ENCODE measurements at places on chromosomes 2 and 18. TPM values are rescaled to one million over a fixed set of nuclear protein-coding genes. Genes with fewer than 3 reads are reported as not detected.

AMER3 gene
- 0.59 TPM for total RNA-seq

DNA sequence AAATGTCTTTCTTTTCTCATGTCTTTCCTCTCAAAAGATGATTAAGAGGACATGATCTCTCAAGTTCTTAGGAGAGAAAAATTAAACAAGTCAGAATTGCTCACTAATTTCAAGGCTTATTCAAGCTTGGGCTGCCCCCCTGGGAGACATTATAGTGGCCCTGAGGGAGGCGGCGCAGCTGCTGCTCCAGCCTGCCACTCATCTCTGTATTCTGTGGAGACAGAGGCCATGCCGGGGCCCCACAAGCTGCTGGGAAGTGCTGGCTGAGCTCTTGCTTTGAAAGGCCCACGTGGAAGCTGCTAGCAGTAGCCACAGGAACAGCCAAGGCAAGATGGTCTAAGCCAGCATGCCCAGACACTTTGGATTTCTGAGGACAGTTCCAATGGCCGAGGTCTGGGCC is 267.4 kb downstream of the LNPK start:
- no peak for DNase-seq
- no peaks in the 10 kb centered on the region for H3K27me3 ChIP-seq
- no peaks in the 10 kb centered on the region for H3K4me1 ChIP-seq
- no peak overlapping the region for H3K4me3 ChIP-seq
- no peak overlapping the region for H3K27ac ChIP-seq
- no peaks in the 10 kb centered on the region for H3K36me3 ChIP-seq

CBLN2 gene
- not detected for total RNA-seq

DNA sequence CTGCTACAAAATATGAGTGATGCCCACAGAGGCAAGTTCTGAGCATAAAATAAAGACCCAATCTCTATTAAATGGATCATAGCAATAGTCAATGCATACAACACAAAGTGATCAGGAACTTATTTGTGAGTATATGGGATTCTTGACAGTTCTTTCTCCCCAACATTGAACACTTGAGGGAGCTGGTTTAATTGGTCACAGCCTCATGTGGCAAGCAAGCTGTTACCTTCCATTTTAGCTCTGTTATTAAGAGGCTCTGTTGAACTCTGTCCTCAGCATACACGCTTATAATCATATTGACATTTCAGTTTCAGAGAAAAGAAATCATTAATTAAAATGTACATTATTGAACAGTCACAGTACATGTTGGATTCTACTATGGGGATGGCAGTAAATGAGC is 37.6 kb upstream of the PAX3 start:
- no peak overlapping the region for H3K27ac ChIP-seq
- H3K27me3 ChIP-seq: no peaks in the 10 kb centered on the region
- DNase-seq: no peak
- H3K4me1 ChIP-seq: no peaks in the 10 kb centered on the region
- H3K4me3 ChIP-seq: no peak overlapping the region

SERPINB8 gene
- 2.9 TPM for total RNA-seq

GRCh38 chr2:12773586-12774394 is 57.1 kb downstream of the TRIB2 start:
- H3K27ac ChIP-seq: no peak overlapping the region
- peaks cover 5% of the 10 kb centered on the region for H3K36me3 ChIP-seq
- H3K4me3 ChIP-seq: no peak overlapping the region
- no peak for DNase-seq
- H3K27me3 ChIP-seq: peaks cover 6% of the 10 kb centered on the region

- H3K36me3 ChIP-seq: peaks cover 36% of the 10 kb centered on the region
- peak; percentile 62 for DNase-seq
- H3K4me1 ChIP-seq: no peaks in the 10 kb centered on the region
- no peak overlapping the region for H3K4me3 ChIP-seq
These were observed 76.5 kb downstream of the MEX3C start for GRCh38 chr18:51120809-51121596.

DNA sequence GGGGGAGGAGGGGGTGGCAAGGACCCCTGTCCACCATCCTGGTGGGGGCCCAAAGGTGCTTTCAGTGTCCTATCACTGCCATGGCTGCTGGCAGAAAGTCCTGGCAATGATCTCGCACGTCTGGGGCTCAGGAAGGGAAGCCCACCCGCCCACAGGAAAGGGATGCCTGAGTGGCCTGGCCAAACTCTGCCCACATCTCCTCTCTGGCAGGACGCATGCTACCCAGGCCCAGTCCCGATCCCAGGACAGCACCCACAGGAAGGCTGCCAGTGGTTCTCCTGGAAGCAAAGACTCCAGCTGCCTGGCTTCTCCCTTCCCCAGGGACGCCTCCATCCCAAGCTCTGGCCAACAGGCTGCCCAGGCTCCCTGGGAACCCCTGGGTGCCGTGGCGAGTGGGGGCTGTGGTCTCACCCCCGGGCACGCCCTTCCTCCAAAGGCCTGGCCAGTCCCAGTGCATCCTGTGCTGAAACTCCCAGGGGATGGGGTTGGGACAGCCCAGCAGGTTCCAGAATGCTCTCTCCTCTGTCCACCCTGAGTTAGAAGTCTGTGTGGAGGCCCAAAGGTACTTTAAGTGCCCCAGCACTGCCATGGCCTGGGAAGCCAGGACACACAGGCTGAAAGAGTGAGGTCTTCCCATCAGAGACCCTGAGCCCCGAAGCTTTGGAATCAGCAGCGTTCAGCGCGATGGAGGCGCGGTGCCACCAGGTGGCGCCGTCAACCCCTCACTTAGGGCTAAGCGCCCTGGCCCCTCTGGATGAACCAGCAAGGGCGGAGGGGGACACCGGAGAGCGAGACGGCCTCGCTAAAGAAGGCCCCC is 29.8 kb upstream of the TAF1B start:
- H3K4me3 ChIP-seq: no peak overlapping the region
- no peak overlapping the region for H3K27ac ChIP-seq
- no peaks in the 10 kb centered on the region for H3K4me1 ChIP-seq
- H3K36me3 ChIP-seq: no peaks in the 10 kb centered on the region
- 0 out of 2 replicates have a peak, but pooled peaks cover 2% of the 10 kb centered on the region for H3K27me3 ChIP-seq

C1QL2 gene
- total RNA-seq: 0.81 TPM

GRCh38 chr2:36902385-36903120 is 63.8 kb downstream of the STRN start:
- H3K27me3 ChIP-seq: no peaks in the 10 kb centered on the region

HOXD11 gene
- total RNA-seq: not detected

Measured in H9 (cell line).